ENCODE measurements at places on chromosomes 6 and 20.

DNA sequence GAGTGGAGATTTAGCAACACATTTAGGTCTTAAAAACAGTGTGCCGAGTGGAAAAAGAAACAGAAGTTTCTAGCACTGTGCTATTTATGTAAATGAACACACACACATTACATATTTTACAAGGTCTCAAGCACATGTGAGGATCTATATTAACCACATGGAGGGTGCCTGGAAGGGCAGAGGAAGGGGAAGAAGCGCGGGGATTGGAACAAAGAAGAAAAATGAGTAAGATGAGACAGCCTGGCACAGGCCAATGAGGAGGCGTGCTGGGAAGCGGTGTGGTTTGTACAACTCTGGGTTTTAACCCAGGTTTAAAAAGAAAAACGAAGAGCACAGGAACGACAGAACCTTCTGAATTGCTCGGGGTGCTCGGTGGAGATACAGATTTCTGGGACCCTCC, 5.7 kb downstream of the KCNG1 start:
- no peak for DNase-seq

DNA sequence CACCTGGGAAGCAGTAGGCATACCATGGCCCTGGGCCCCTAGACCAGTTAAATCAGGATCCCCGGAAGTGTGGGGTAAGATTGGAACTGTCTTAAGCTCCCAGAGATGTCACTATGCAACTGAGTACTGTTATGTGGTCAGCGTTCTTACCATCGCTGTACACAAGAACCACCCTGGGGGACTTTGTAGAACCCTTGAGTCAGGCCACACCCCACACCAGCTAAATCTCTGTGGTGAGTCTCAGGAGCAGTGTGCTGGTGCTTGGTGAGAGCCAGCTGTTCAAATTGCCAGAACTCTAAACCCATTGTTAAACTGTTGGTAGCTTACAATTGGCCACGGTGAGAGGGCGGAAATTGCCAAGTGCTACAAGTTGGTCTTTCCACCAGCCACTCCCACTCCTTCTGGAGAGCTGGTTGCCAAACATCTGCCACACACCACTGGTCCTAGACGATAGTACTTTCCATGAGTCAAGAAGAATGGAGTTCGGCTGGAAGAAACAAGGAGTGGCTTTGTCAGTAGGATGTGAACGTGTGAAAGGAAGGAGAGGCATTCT, 80.5 kb upstream of the SYNDIG1 start:
- DNase-seq = no peak

DNA sequence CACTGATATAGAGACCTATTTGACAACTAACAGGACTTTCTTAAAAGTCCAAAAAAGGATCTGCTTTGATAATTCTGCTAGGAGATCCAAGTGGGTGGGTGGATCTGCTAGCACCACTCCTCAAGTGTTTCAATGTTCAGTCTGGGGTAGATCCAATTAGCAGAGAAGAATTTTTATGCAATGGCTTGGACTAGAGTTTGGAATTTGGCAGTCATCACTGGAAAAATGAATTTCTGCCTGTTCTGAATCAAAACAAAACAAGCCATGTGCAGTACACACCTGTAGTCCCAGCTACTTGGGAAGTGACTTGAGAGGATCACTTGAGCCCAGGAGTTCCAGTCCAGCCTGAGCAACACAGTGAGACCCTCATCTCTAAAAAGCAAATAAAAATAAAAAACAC, 12.6 kb upstream of the GNMT start:
- DNase-seq = no peak

DNA sequence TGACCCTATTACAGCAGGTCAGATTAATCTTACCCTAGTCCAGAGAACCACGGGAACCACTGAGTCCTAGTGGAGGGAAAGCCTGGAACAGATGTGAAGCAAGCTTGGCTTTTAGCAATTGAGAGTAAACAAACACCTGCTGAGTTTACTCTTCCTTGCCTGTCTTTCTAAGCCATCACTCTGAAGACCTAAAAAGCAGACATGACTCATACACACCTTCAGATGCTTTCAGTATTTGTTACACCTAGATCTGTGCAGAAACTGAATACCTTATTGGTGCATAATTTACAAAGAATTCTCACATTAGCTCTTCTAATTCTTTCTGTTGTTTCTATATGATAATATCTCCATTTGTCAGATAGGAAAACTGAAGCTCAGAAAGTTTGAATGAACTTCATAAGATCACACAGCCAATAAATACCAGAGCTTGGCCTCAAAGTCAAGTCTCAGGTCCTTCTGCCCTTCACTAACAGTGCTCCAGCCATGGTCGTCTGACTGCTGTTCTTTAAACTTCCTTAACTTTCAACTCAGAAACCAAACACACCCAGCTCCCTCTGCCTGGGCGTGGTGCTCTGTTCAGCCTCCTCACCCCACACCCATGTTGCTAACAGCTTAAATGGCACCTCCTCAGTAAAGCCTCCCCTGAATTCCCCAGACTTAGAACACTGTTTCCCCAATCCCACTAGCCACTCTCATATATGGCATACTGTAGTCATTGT, 8.6 kb upstream of the GABBR1 start:
- DNase-seq = no peak

GRCh38 chr6:6333501-6333900, 13.0 kb upstream of the F13A1 start:
- no peak for DNase-seq

GRCh38 chr20:46568570-46569129, 18.2 kb upstream of the OCSTAMP start:
- DNase-seq = peak; percentile 14
